ENCODE measurements at places on chromosomes 5 and 9. TPM values are rescaled to one million over a fixed set of nuclear protein-coding genes. Genes with fewer than 3 reads are reported as not detected.

RASEF gene
- 0.05 TPM for total RNA-seq

PAEP gene
- not detected for total RNA-seq

MPDZ gene
- 25.9 TPM for total RNA-seq

CYLC2 gene
- total RNA-seq = not detected

KCNV2 gene
- total RNA-seq = not detected

GMCL2 gene
- total RNA-seq = not detected

SEMA5A gene
- 64.6 TPM for total RNA-seq

SLC6A18 gene
- total RNA-seq = not detected

SPAAR gene
- 0.26 TPM for total RNA-seq

DNAI1 gene
- total RNA-seq = not detected

PCDHA11 gene
- not detected for total RNA-seq

DMRT3 gene
- total RNA-seq = not detected

MCC gene
- total RNA-seq = 2.8 TPM

UGT3A1 gene
- not detected for total RNA-seq

TMOD1 gene
- 0.45 TPM for total RNA-seq

IL3 gene
- total RNA-seq = not detected

PKD2L2 gene
- not detected for total RNA-seq

ADRA1B gene
- 0.17 TPM for total RNA-seq

LCNL1 gene
- not detected for total RNA-seq

ARSI gene
- total RNA-seq = 5.7 TPM

ATP10B gene
- total RNA-seq = not detected

AMACR gene
- total RNA-seq = 10.3 TPM

CDX1 gene
- not detected for total RNA-seq

CDH18 gene
- 0.87 TPM for total RNA-seq

GABRB2 gene
- not detected for total RNA-seq

ENTPD2 gene
- total RNA-seq = not detected

PHF2 gene
- 17.0 TPM for total RNA-seq

GPR150 gene
- 0.35 TPM for total RNA-seq

IZUMO3 gene
- total RNA-seq = not detected

TGFBI gene
- 485 TPM for total RNA-seq

CCDC192 gene
- total RNA-seq = not detected

PCDHB16 gene
- 1.6 TPM for total RNA-seq

ERBIN gene
- total RNA-seq = 122 TPM

TMEFF1 gene
- 2.0 TPM for total RNA-seq

POU5F2 gene
- total RNA-seq = 0.09 TPM

HRH2 gene
- total RNA-seq = not detected

KCNIP1 gene
- not detected for total RNA-seq

CCL21 gene
- total RNA-seq = not detected

SLC6A19 gene
- not detected for total RNA-seq

LCN15 gene
- total RNA-seq = not detected

MYO10 gene
- 99.4 TPM for total RNA-seq

SV2C gene
- total RNA-seq = not detected

PCDHA3 gene
- total RNA-seq = not detected

All from HFFc6 (cell line).